ENCODE measurements at places on chromosomes 4 and X.

- DNase-seq: no peak
Measured at GRCh38 chrX:115174548-115174947, 14.7 kb upstream of the RBMXL3 start.

DNA sequence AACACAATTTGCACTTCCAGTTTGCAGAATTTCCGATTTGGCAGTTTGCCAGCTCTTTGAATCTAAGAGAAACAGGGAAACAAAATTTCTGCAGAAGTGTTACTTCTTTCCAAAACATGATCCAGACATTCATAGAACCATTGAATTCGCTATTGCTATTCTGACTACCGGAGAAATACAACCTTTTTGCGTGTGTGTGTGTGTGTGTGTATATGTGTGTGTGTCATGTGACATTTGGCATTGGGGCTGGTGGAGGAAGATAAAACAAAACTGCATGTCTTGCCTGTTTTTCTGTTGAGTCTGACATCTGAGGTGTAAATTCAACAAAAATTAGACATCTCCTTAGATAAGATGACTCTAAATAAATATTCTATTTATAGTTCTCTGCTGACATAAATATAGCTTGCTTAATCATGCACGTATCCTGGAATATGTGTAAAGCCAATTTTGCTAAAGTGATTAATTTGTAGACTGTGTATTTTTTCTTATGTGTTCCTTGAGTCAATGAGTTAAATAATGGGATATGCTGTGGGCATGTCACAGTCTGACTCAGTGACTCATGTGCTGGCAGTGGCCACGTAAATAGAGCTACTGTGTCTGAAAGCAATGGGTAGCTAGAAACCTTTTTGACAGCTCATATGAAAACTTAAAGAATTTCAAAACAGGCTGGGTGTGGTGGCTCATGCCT, 98.9 kb downstream of the HPGD start:
- no peak for DNase-seq

GRCh38 chr4:46386570-46386969, 3.4 kb downstream of the GABRA2 start:
- DNase-seq: no peak

GRCh38 chr4:2364654-2365053, 53.8 kb downstream of the ZFYVE28 start:
- DNase-seq: no peak

DNA sequence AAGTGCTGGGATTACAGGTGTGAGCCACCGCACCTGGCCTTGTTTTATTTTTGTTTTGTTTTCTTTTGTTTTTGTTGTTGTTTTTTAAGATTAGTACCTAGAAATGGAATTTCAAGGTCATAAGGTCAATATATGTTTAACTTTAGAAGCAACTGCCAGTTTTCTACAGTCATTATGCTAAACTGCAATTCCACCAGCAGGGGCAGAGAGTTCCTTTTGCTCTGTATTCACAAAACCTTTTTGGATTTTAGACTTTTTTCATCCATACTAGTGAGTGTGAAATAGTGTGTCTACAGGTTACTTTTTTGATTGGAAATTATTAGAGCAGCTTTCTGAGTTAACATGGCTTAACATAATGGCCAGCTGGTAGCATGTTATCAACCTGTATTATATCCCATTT, 580.6 kb downstream of the TRIML1 start:
- no peak for DNase-seq

DNA sequence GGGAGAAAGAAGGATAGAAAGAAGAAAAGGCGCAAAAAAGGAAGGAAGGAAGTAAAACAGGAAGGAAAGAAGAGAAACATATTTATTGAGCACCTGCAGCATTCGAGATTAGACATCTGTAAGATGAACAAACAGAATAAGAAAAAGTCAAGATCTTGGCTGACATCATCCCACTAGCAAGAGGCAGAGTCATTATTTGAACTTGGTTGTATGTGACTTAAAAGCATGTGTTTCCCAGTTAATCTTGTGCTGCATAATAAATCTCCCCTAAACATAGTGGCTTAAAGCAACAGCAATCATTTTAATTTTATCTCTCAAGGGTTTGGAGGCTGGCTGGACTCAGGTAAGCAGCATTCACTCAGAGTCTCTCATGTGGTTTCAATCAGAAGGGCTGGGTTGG, 38.5 kb upstream of the COX7B2 start:
- DNase-seq: no peak

GRCh38 chr4:88497859-88498409, 25.6 kb downstream of the PYURF start:
- DNase-seq: no peak

GRCh38 chr4:128979934-128980333, 113.4 kb downstream of the SCLT1 start:
- no peak for DNase-seq

- no peak for DNase-seq
Measured at GRCh38 chrX:77918568-77918967, 8.1 kb downstream of the ATP7A start.

GRCh38 chrX:107549504-107549903, 78.8 kb upstream of the PRPS1 start:
- no peak for DNase-seq

- no peak for DNase-seq
Measured at GRCh38 chrX:47293106-47293505, 60.3 kb downstream of the USP11 start.

DNA sequence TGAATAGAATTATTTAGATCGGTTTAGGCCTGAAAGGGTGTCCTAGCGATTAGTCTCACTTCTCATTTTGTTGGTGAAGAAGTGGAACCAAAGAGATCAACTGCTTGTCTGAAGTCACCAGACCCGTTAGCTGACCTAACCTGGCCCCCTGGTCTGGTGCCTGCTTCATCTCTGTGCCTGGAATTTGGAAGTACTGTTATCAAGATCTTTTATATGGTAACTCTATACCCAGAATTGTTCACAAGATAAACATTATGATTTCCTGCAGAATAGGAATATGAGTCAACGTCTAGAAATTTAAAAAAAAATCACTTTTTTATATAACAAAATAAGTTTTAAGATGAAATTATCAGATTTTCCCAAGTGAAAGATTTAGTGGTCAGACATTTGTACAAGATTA, 37.2 kb downstream of the LRP2BP start:
- DNase-seq: no peak

GRCh38 chrX:134711135-134711921, 53.1 kb upstream of the PLAC1 start:
- DNase-seq: no peak

- DNase-seq: no peak
Measured at GRCh38 chrX:23901805-23902204, 5.9 kb downstream of the APOO start.

- no peak for DNase-seq
Measured at GRCh38 chrX:40973619-40974018, 111.6 kb upstream of the USP9X start.

- no peak for DNase-seq
Measured at GRCh38 chr4:70893790-70894189, 8.4 kb upstream of the MOB1B start.

- no peak for DNase-seq
Measured at GRCh38 chr4:74362347-74362746, 2.6 kb upstream of the EREG start.

DNA sequence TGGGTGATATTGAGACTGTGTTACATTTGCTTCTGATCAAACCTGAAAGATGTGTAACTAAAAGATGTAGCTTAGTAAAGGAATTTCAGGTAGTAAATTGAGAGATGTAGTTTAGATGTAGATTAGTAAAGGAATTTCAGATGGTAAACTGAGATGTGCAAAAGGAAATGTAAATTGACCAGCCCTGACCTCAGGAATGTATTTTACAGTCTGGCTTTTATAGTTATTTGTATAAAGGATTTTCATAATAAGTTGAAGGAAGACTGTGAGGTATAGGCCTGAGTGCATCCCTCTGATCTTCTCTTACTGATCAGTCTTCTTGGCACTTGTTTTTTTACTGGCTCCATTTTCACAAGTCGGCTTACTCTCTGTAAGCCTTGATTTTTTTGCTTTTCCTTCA, 3.2 kb downstream of the KLHL2 start:
- no peak for DNase-seq

GRCh38 chr4:17189759-17190158, 291.3 kb upstream of the LDB2 start:
- DNase-seq: no peak
